ENCODE measurements at places on chromosomes 12 and 14.
A peak's percentile ranks its signal among the peaks of the same experiment; 100 is the strongest.

DNA sequence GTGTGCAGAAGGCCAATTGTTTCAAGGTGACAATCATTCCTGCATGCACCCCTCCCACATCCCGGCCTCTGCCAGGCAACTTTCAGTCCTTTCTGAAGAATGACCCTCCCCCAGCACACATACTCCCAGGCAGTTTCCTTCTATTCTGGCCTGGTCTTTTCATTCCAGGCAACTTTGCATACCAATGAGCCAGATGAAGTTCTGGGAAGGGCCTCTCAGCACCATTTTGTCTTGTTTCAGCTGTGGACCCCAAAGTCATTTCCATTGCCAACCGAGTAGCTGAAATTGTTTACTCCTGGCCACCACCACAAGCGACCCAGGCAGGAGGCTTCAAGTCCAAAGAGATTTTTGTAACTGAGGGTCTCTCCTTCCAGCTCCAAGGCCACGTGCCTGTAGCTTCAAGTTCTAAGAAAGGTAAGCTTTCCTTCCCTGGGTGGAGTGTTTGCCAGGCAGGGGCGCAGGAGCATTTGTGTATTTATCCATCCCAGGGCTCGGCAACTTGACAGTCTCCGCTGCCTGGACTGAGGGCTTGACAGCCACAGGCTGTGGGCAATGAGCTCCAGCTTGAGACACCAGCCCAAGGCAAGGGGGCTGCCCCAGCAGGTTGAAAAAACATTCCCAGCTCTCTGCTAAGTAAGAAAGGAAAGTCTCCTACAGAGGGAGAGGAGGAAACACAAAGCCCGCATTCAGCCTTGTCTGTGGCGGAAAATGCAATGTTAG is 16.4 kb downstream of the BCL2L14 start:
- no peak for DNase-seq

GRCh38 chr12:126337556-126338441 is 1272.6 kb downstream of the AACS start:
- no peak for DNase-seq

DNA sequence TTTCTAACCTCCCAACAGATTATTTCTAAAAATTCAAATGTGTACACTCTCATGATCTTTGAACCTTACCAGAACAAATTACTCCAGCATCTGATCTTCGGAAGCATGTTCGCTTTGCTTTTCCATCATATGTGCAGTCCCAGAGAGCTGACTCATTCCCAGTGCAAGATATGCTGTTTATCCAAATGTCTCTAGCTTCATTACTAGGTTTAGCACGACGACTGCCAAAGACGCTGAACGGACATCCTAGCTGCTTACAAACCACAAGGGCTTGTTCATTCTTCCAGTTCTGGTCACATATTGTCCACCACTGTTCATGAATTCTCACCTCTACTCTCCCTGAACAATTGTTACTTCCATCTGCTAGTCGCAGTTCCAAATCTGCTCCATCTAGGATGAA is 40.5 kb downstream of the CD163L1 start:
- DNase-seq = no peak

GRCh38 chr14:85235868-85236267 is 294.1 kb upstream of the FLRT2 start:
- DNase-seq = no peak

DNA sequence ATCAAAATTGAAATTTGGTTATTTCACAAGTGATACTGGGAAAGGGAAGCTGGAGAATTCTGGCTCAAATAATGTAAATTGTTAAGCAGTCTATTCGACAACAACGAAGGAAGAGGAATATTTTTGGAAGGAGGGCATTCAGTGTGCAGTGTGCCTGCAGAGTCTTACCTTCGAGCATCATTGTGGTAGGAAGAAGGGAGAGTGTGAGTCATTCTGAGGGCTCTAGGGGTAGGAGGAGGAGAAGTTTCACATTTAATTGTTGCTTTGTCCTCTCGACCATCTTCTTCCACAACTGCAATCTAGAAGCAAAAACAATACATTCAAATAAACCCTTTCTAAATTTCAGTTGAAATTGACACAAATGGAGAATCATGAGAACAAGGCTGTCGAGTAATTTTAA is 263.0 kb downstream of the ACSS3 start:
- DNase-seq = no peak

- DNase-seq = peak; percentile 68
Measured at GRCh38 chr12:121803861-121804416, at the start of gene SETD1B. Gene SETD1B (plus strand): TSS chr12:121804009. CDS start chr12:121804738, 729 bp downstream.

GRCh38 chr14:36056845-36057244 is 119.7 kb downstream of the PTCSC3 start:
- DNase-seq = peak; percentile 61

- peak; percentile 63 for DNase-seq
Measured at GRCh38 chr12:47819138-47819895, 386 bp downstream of the HDAC7 start.

- DNase-seq = no peak
Measured at GRCh38 chr14:61598980-61599379, 96.3 kb upstream of the HIF1A start.

- DNase-seq = peak; percentile 69
Measured at GRCh38 chr14:66003082-66003730, 483.0 kb upstream of the CCDC196 start.

DNA sequence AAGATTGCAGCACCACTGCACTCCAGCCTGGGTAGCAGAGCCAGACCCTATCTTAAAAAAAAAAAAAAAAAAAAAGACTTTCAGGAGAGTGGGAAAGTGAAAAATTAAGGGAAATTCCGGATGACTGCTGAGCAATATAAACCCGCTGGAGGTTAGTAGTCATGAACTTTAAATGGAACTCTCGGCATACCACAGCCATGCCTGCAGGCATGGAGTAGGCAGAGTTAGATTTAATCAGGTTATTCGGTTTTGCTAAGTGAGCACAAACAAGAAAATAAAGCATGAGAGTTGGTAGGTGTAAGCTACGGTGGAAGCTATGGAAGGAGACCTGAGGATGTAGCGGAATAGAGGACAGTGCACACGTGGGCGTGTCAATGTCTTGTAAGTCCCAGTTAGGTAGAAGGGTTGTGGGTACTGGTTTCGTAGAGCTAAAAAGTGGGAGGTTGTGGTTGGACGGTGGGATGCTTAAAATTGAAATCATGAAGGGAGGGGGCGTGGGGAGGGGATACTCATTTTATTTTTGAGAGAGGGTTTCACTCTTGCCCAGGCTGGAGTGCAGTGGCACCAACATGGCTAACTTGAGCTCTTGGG is 11.8 kb upstream of the TUBA1C start:
- no peak for DNase-seq

- DNase-seq = no peak
Measured at GRCh38 chr14:98154254-98154653, 1117.7 kb downstream of the BCL11B start.

DNA sequence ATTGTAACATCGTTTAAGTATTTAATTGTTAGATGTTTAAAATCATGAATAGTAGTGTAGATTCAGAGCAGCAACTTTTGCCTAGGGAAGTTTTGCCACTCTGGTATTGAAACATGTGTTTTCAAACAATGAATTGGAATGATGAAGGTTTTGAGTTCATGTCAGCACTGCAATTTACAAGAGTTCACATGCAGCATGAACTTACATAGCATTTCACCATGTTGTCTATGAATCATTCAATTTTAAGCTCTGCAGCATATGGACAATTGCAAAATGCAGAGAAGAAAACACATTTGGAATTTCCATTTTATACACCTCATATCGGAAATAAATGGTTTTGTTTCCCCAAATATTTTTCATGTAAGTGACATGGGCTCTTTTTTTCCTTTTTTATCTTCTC is 170.7 kb upstream of the CDKN3 start:
- no peak for DNase-seq

DNA sequence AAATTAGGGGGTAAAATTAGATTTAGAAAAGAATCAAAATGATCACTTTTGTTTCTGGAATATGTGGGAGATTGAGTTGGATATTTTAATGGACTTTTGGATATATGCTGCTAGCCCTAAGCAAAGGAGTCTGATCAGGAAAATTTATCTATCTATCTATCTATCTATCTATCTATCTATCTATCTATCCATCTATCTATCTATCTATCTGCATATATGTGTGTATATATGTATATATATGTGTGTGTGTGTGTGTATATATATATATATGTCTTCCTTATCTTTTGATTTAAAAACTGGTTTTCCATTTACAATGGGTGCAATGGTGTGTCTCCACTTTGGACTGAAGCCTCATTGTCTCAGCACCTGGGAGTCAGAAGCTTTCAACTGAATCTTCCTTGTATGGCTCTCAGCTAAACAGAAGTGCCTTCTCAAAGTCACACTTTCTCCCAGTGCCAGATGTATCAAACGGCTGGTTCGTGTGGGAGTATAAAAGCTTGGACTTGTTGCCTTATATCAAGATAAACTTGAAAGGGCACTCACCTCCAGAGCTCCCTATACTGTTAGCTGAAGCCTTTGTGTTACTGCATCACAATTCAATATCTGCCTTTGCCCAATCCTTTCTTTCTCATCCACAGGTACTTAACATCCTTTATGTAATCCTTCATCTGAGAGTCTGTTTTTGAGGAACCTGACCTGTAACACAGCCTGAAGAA is 31.6 kb upstream of the CD69 start:
- DNase-seq = no peak

DNA sequence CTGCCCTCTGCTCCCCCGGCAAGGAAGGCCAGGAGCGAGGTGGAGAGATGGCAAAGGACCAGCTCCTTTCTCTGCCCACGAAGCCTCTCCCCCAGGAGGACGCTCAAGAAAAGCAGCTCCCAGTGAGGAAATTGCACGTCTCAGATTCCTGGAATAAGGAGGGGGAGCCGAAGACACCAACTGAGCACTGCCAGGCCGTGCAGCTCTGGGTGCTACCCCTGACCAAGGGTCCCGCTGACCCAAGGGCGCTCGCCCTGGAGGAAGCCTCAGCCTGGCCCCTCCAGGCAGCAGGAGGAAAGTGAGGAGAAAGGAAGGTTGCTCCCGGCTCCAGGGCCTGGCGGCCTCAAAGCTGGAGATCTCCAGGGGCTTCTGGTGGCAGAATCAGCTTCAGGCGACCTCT is 174.1 kb upstream of the SFSWAP start:
- DNase-seq = no peak

DNA sequence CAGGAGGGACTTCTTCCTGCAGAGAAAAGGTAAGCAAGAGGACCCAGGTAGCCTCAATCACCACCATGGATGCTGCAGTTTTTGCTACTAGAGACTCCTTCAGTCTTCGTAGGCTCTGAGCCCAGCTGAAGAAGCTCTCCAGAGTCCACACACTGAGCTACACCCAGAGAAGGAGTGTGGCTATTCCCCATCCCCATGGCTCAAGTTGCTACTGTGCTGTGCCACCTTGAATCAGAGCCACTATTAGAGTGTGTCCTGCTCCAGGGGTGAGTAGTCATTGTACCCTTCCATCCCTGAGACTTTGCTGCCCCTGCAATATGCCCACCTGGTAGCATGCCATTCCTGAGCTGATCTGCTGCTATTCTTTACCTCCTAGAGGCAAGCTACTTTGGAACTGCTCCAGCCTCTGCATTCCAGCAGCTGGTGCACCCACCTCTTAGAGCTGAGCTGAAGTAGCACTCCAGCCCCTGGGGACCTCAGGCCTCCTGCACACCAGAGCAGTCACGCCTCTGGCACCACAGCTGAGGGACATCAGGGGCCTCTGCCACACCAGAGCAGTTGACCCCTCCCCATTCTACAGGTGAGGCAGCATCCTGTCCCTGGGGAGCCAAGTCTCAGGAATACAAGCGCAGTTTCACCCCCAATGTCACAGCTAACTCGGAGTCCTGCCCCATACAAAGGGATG is 213.0 kb downstream of the TRHDE start:
- peak; percentile 22 for DNase-seq

- DNase-seq = no peak
Measured at GRCh38 chr12:18700271-18700670, 37.5 kb downstream of the PLCZ1 start.

- no peak for DNase-seq
Measured at GRCh38 chr14:89221109-89221810, 195.8 kb downstream of the FOXN3 start.

DNA sequence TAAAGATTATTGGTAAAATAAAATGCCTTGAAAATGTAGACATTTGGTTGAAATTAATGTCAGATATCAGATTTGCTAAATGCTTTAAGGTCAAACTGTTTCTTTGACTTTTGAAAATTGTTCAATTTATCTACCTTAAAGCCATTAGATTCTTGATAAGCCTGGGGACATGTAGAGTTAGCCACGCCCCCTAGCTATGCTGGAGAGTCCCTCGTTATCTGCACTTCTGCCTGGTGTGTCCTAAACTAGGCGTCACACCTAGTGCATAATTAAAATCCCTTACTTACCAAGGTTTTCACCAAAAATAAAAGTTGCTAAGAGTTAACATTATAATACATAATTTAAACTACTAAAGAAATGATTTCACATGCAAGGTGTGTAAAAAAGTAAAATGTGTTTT is 79.5 kb downstream of the EGLN3 start:
- DNase-seq = no peak

- no peak for DNase-seq
Measured at GRCh38 chr12:5197131-5197530, 153.5 kb downstream of the KCNA5 start.

All from thyroid gland (tissue), 4 donors.